ENCODE measurements at places on chromosomes 1 and 21.

DNA sequence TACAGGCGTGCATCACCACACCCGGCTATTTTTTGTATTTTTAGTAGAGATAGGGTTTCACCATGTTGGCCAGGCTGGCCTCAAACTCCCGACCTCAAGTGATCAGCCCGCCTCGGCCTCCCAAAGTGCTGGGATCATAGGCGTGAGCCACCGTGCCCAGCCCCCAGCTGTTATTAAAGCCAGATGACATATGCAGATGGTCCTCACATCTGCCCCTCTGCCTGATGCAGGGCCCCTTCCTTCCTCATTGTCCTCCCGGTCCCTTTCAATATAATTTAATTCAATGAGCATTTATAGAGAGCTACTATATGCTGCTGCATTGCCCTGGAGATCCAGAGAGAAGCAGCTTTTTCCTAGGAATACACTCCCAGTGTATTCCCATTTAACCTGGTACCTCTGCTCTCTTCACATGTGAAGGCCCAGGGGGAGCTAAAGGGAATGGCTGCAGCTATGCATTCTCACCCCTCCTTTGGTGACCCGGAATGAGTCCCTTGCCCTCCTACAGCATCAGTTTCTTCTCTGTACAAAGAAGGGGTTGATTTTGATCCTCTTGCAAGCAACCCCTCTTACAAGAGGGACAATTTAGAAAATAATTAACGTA is 55.6 kb downstream of the L1TD1 start:
- no peak for DNase-seq

- DNase-seq = no peak
These were observed 506 bp upstream of the SRP9 start for GRCh38 chr1:225777058-225777582.

- DNase-seq = no peak
These were observed 187.7 kb downstream of the KAZN start for GRCh38 chr1:14786109-14786675.

DNA sequence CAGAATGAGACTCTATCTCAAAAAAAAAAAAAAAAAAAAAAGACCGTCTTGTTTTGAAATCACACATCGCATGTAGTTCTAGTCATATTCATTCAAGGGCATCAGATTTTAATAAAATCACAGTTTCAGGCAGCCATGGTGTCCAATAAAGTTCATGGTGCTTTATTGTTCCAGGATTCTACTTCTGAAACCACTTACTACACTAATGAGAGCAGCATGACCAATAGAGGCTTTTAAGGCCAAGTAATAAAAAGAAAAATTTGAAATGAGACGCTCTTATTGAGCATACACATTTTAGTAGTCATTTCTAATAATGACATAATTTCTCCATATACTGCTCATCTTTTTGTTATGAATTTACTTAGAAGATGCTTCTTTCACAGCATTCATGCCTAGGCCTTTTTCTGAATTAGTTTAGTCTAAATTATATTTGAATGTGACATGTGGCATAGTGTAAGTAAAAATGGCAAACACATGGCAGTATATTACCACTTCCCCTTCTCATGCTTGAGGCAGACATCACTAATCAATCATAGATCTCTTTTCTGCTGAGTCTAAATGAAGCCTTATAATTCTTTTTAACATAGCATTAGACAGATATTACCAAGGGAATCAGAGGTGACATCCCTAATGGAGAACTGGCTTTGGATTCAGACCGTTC is 18.5 kb downstream of the NTMT2 start:
- no peak for DNase-seq

GRCh38 chr1:53693773-53694717 is 44.9 kb downstream of the GLIS1 start:
- no peak for DNase-seq

GRCh38 chr1:109181085-109181806 is 32.5 kb upstream of the SARS1 start:
- no peak for DNase-seq

- peak; percentile 81 for DNase-seq
These were observed 69.3 kb downstream of the KCTD3 start for GRCh38 chr1:215636258-215636965.

- DNase-seq = no peak
These were observed 29.9 kb upstream of the ERRFI1 start for GRCh38 chr1:8055973-8056372.

All from AG09319 (cell line).